ENCODE measurements at places on chromosomes 3 and 15.

DNA sequence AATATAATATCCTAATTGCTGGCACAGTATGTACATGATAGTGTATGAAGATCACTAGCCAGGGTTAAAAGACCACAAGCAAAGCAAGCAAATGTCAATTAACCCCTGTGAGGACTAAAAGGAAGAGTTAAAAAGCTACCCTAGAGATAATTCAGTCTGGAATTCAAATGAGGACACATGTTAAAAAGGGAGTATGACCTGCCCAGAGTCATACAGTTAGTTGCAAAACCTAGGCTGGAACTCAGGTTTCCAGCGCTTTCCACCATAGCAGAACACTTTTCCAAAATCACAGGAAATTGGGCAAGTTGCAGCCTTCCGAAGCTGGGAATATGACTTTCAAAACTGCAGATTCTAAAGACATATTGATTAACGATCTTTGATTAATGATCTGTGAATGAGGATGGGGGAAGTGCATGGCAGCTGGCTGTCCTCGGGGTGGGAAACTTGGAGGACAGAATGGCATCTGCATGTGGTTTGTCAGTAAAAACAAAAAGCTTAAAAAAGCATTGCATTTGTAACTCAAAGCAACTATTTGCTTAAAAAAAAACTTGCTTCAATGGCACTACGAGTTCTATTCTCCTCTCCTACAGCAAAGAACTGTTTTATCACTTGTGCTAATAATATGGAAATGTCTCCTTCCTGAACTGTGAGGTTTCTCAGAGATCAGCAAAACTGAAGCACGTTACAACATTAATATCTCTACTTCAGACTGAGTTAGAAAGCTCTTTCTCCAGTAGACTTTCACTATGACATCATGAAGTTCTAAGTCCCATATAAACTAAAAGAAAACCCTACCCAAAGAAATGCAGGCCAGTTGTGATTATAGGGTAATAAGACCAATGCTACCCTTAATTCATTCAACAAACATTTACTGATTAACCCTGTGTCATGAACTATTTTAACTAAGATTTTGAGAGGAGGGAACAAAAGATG, 46.2 kb downstream of the IGSF11 start:
- no peaks in the 10 kb centered on the region for H3K4me1 ChIP-seq
- DNase-seq: no peak
- H3K36me3 ChIP-seq: no peaks in the 10 kb centered on the region

- no peaks in the 10 kb centered on the region for H3K4me1 ChIP-seq
- DNase-seq: no peak
- no peaks in the 10 kb centered on the region for H3K27me3 ChIP-seq
- H3K36me3 ChIP-seq: no peaks in the 10 kb centered on the region
- no peak overlapping the region for H3K4me3 ChIP-seq
Observed at GRCh38 chr3:56985460-56985859, 75.0 kb upstream of the SPATA12 start.

- no peak for DNase-seq
- no peaks in the 10 kb centered on the region for H3K36me3 ChIP-seq
- no peaks in the 10 kb centered on the region for H3K4me1 ChIP-seq
- H3K27ac ChIP-seq: no peak overlapping the region
- H3K27me3 ChIP-seq: no peaks in the 10 kb centered on the region
Observed at GRCh38 chr15:67446449-67446848, 74.5 kb upstream of the C15orf61 start.

DNA sequence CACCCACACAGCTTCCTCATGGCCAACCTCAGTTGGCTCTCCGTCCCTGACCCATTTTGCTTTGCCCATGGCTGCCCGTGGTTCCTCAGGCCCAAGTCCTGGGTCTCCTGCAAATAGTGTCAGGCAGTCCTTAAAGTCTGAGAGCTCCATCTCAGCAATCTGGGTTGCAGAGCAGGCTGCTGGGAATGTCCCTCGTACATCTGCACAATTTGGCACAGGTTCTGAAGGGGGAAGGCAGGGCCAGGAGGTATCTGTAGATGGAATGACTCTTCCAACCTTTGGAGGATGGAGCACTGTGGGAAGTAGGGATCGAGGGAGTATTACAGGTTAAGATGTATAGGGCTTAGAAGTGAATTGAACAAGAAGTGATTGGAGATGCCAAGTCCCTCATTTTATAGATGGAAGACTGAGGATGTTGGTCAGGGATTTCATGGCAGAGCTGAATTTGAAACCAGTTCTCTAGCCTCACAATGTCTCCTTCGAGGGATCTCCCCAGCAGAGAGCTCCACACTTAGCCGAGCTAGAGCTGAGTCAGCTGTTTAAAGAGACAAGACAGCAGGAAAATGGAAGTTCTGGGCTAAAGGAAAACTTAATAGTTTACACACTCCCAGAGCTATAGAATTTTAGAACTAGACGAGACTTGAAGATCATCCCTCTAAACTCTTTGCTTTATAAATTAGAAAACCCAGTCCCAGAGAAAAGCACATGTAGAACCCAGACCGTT, 9.2 kb downstream of the CKMT1A start:
- DNase-seq: no peak
- no peak overlapping the region for H3K4me3 ChIP-seq
- H3K4me1 ChIP-seq: no peaks in the 10 kb centered on the region
- no peaks in the 10 kb centered on the region for H3K27me3 ChIP-seq

- DNase-seq: no peak
- no peaks in the 10 kb centered on the region for H3K36me3 ChIP-seq
- H3K4me1 ChIP-seq: no peaks in the 10 kb centered on the region
- no peak overlapping the region for H3K4me3 ChIP-seq
- H3K27ac ChIP-seq: no peak overlapping the region
Observed at GRCh38 chr3:126525853-126526667, 2.1 kb downstream of the CHST13 start.

- no peak overlapping the region for H3K27ac ChIP-seq
- H3K4me3 ChIP-seq: no peak overlapping the region
- no peaks in the 10 kb centered on the region for H3K36me3 ChIP-seq
- no peaks in the 10 kb centered on the region for H3K27me3 ChIP-seq
- no peaks in the 10 kb centered on the region for H3K4me1 ChIP-seq
Observed at GRCh38 chr15:37550360-37551024, 383.9 kb upstream of the TMCO5A start.

- H3K27ac ChIP-seq: no peak overlapping the region
- no peak for DNase-seq
- H3K36me3 ChIP-seq: no peaks in the 10 kb centered on the region
Observed at GRCh38 chr3:29143151-29143550, 137.7 kb upstream of the RBMS3 start.

- H3K36me3 ChIP-seq: no peaks in the 10 kb centered on the region
- no peak for DNase-seq
Observed at GRCh38 chr3:13018043-13018451, 55.2 kb downstream of the IQSEC1 start.

- no peak for DNase-seq
- H3K4me1 ChIP-seq: no peaks in the 10 kb centered on the region
- H3K4me3 ChIP-seq: no peak overlapping the region
- no peak overlapping the region for H3K27ac ChIP-seq
- H3K36me3 ChIP-seq: no peaks in the 10 kb centered on the region
Observed at GRCh38 chr3:129794311-129795185, 99.0 kb downstream of the TMCC1 start.

DNA sequence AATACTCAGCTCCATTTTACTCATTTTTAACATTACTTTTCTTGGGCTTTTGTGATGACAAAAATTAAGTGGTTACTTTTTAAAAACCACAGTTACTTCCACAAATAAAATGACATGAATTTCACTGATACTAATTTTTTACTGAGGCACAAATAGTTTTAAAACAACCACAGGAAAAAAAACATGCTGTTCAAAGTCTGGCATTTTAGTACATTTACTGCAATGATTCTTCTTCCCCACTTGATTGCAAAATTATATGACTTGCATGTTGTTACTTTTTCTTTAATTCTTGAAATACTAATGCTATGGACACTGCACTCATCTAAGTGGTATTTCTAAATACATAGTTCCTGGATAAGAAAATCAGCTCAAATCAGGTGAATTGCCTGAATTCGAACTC, 24.8 kb upstream of the SLMAP start:
- H3K27ac ChIP-seq: no peak overlapping the region
- H3K36me3 ChIP-seq: no peaks in the 10 kb centered on the region
- H3K4me3 ChIP-seq: no peak overlapping the region
- no peaks in the 10 kb centered on the region for H3K27me3 ChIP-seq
- H3K4me1 ChIP-seq: no peaks in the 10 kb centered on the region

DNA sequence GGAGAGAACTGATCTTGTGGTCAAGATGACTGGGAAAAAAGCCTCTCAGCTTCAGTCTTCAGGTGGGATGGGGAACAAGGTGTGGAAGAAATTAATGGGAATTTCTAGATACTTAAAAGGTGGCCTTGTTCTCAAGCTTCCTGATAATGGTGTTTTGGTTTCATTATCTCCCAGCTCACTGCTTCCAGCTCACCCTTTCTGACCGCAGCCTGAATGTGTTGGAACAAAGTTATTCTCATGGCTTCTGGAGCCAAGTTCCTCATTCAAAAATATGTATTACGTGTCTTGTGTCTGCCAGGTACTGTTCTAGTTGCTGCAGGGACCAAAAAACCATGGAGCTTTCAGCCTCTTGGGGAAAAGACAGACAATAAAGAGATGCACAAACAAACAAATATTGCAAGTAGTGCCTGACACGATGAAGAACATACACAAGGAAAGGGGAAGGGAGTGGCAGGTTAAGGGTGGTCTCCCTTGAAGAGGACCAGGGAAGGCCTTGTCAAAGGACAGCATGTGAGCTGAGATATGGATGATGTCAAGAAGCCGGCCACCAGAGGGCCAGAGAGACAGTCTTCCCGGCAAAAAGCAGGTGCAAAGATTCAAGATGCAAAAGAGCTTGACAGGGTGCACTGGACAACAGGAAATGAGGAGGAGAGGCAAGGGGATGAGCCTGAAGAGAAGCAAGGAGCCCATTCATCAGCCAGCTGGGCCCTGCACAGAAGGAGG, 35.5 kb downstream of the ARRDC4 start:
- H3K4me3 ChIP-seq: no peak overlapping the region
- no peaks in the 10 kb centered on the region for H3K36me3 ChIP-seq
- H3K27ac ChIP-seq: no peak overlapping the region
- no peaks in the 10 kb centered on the region for H3K27me3 ChIP-seq
- DNase-seq: peak; percentile 43
- no peaks in the 10 kb centered on the region for H3K4me1 ChIP-seq

DNA sequence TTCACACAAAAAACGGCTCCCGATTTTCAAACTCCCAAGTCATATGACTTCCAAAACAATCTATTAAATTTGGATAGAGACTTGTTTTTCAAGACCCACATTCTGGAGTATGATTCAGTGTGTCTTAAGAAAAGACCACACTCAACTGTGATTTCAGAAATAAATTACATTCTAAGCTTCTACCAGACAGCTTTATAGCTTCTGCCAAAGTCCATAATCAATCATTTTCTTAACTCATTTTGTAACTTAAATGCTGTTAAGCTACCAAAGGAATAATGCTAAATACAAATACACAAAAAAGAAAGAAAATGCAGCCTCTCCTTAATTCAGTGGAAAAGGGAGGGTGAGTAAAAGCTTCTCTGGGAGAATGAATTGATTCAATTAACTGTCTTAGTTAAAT, 192.3 kb upstream of the P2RY1 start:
- H3K36me3 ChIP-seq: no peaks in the 10 kb centered on the region
- H3K4me1 ChIP-seq: no peaks in the 10 kb centered on the region
- no peak overlapping the region for H3K4me3 ChIP-seq
- no peak overlapping the region for H3K27ac ChIP-seq

GRCh38 chr3:131502530-131503319, at the start of gene MRPL3:
MRPL3 (minus strand) TSS chr3:131502971; CDS start chr3:131502821, 150 bp downstream.
- H3K36me3 ChIP-seq: peaks cover 4% of the 10 kb centered on the region
- DNase-seq: peak; percentile 90
- peak within 1 kb of the TSS; percentile 59 for H3K27ac ChIP-seq
- H3K4me3 ChIP-seq: peak within 1 kb of the TSS; percentile 82
- no peaks in the 10 kb centered on the region for H3K27me3 ChIP-seq

DNA sequence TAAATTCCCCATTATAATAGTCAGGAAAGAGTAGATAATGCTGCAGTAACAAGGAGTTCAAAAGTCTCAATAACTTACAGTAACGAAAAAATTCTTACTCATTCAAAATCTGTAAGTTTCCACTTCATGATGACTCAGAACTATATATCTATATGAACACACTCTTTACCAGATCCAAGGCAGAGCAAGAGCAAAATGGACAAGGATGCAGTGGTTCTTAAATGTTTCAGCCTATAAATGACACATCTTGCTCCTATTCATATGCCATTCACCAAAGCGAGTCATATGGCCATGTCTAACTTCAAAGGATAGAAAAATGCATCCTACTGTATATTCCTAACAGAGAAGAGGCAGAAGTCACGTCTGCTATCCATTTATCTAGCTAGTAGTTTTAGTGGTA, 787.7 kb downstream of the NAALADL2 start:
- no peak overlapping the region for H3K4me3 ChIP-seq
- H3K36me3 ChIP-seq: no peaks in the 10 kb centered on the region
- no peak overlapping the region for H3K27ac ChIP-seq
- no peak for DNase-seq

GRCh38 chr3:194620196-194620595, 13.0 kb downstream of the TMEM44 start:
- no peak for DNase-seq
- no peak overlapping the region for H3K27ac ChIP-seq
- H3K36me3 ChIP-seq: no peaks in the 10 kb centered on the region
- no peaks in the 10 kb centered on the region for H3K27me3 ChIP-seq
- H3K4me3 ChIP-seq: no peak overlapping the region
- no peaks in the 10 kb centered on the region for H3K4me1 ChIP-seq

DNA sequence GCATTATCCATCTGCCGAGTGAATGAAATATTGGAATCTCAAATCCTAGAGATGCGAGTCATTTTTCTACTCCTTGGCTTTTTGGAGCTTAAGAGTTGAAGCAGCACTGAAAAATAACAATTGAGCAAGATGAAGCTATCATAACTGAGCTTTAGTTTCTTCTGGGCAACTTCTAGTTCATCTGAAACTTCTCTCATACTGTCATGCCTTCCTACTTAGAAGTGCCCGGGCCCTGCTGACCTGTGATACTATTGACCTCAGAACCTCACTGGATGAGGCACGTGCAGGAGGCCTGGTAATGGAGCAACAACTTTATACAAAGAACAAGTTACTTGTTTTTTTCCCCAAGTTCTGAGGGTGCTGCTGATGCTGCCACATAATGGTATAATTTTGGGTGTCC, 48.5 kb upstream of the P3H2 start:
- no peaks in the 10 kb centered on the region for H3K36me3 ChIP-seq
- peak overlapping the region; percentile 35 for H3K4me3 ChIP-seq
- peaks cover 10% of the 10 kb centered on the region for H3K4me1 ChIP-seq
- DNase-seq: peak; percentile 62
- H3K27me3 ChIP-seq: no peaks in the 10 kb centered on the region
- H3K27ac ChIP-seq: peak overlapping the region; percentile 46

Data from MM.1S (cell line).